Left ventricle myocardium superior (tissue), 1 donor: ENCODE measurements at places on chromosomes 6 and 20.
A peak's percentile ranks its signal among the peaks of the same experiment; 100 is the strongest.

DNA sequence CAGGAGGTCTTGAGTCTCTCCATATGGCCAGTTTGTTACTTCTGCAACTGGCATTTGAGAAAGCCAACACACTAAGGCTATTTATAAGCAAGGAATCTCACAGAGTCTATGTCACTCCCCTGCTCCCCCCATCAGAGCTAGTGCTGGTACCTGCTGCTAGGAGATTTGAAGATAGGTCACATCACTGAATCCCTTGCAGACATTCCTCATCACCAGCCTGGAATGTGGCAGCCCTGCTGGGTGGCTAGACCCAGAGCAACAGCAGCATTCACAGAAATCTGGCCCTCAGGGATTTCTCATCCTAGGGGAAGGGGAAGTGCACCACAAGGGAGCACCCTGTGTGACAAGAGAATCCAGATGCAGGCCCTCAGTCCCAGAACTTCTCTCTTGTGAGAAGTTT lies 672.1 kb downstream of the HACE1 start:
- no peak for DNase-seq

- DNase-seq = no peak
These were observed 71.4 kb downstream of the GJA10 start for GRCh38 chr6:89965441-89966227.

DNA sequence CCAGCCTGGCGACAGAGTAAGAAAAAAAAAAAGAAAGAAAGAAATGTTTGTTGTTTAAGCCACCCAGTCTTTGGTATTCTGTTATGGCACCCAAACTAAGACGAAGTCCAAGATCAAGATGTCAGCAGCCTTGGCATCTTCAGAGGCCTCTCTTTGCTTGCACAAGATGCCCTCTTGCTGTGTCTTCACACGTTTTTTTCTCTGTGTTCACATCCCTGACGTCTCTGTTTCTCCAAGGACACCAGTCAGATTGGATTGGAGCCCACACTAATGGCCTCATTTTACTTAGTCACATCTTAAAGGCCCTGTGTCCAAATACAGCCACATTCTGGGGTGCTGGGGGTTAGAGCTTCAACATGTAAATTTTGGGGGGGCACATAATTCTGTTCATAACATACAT lies 380.9 kb downstream of the GJA1 start:
- DNase-seq = no peak

DNA sequence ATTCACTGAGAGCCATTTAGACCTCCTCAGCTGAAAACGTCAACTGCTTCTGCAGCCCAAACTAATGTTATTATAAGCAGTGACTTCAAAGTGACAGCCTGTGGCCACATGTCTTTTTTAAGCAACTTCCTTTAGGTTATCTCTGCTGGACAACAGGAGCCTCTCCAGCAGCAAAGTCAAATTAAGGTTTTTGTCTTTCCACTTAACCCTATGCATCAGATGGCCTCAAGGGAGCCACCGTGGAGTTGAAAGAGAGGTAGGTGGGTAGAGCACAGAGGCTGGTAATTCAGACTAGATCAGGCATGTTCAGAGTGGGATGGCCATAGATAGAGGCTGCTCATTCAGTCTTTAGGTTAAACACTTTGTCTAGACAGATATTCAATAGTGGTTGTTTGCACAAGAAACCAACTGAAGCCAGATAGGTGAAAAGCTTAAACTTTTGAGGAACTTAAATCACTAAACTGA lies 300.6 kb upstream of the ECI2 start:
- DNase-seq = no peak

DNA sequence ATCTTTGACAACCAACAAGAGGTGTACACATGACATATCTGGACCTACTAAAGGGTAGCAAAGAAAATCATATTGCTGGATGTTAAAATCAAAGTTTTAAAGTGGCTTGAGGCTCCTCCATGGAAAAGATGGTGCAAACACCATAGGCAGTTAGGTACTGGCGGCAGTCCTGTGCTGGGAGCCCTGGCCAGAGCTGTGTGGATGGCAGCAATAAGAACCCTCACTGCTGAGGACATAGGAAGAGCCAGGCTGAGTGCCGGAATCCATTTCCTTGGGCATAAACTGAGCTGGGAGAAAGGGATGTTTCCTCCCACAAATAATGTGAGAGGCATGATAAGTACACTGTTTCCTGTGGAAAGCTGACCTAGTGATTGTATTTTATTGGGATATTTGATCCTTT lies 89.9 kb downstream of the ARID1B start:
- no peak for DNase-seq

DNA sequence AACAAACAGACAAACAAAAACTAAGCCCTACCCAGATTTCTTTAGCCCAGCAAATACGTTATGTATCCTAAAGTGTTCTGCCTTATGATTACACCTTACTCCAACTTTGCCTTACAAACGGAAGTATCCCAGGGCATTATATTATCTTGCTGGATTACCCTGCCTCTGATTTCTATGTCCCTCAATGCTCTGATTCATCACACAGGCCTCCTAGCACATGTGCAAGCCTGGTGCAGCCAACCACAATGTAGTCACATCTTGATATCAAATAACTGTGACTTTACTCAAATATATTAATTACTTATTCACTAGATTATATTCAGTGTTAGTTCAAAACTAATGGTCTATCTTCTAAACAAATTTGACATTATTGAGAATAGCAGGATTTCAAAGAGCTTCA lies 598.6 kb downstream of the TBC1D32 start:
- DNase-seq = no peak

- DNase-seq = no peak
These were observed 150.5 kb downstream of the DNAH8 start for GRCh38 chr6:38865521-38866174.

DNA sequence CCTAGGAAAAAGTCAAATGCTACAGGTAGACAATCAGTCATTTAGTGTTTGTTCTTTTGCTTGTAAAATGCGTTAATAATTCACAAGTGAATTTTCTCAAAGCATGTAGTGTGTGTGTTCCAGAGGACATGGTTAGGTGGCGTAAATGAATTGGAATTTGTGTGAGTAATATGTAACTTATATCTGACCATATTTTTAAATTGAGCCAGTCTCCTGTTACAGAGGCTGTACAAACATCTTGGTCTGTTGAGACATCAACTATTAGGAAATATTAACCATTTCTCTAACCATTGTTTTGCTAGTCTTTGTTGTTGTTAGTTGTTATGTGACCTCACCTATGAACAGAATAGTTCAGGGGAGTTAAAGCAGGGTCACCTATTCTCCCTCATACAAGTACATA lies 22.7 kb downstream of the MCM8 start:
- DNase-seq = no peak

GRCh38 chr6:127402890-127403617 lies 56.1 kb downstream of the KIAA0408 start:
- DNase-seq = no peak

DNA sequence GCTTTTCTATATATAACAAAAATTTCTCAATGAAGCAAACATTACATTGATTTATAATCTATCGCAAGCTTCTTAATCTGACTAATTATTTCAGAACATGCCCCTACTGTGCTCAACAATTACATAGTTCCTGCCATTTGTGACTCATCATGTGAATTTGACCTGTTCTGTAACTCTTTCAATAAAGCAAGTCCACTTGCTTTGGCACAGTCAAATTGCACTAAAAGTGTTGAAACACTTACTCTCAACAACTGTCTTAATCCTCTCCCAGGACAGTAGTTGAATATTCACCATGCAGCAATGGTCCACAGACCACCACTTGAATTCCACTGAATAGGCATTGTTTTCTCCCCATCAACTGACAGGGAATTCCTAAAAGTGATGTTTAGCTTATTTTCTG lies 67.7 kb upstream of the SPTLC3 start:
- DNase-seq = no peak

- no peak for DNase-seq
These were observed 503.6 kb downstream of the PTPRT start for GRCh38 chr20:42686057-42686456.

DNA sequence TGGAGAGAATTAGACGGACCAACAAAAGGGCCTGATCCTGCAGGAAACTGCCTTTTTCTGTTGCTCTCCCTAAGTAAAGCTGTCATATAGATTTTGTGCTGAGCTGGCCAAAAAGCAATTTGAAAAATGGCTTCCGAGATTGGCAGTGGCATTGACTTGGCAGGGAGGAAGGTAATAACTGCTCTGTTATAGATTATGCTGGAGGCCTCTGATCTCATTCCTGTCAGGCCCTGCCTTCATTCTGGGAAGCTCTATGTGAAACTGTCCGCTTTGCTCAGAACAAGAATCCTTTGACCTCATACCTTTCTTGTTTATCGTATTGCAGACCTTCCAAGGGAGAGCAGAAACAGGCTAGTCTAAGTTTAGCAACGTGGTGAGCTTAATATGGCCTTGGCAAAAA lies 234.4 kb downstream of the PHACTR1 start:
- DNase-seq = no peak

DNA sequence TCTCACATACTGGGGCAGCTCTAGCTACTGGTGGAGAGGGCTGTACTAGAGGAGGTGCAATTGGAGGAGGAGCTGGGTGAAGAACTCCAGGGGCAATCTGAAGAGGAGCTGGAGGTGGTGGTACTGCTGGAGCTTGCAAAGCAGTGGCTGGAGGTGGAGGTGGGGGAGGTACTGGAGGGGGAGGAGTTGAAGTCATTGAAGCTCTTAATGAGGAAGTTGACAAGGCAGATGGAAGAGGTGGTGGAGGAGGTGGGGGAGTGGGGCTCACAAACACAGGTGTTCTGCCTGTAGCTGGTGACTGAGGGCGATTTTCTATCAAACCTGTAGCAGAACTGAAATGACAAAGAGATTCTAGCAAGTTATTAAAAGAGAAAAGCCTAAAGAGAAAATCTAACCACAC lies 77.6 kb downstream of the WASF1 start:
- no peak for DNase-seq

GRCh38 chr20:35947489-35947888 lies 6.8 kb downstream of the SCAND1 start:
- DNase-seq = no peak

GRCh38 chr20:5482791-5483190 lies 166.0 kb upstream of the PROKR2 start:
- no peak for DNase-seq

GRCh38 chr6:43077981-43078511 lies 1.9 kb downstream of the PTK7 start:
- DNase-seq = no peak

- DNase-seq = no peak
These were observed 21.7 kb upstream of the SSTR4 start for GRCh38 chr20:23013429-23013828.

GRCh38 chr6:22042706-22043105 lies 254.1 kb downstream of the PRL start:
- peak; percentile 39 for DNase-seq

DNA sequence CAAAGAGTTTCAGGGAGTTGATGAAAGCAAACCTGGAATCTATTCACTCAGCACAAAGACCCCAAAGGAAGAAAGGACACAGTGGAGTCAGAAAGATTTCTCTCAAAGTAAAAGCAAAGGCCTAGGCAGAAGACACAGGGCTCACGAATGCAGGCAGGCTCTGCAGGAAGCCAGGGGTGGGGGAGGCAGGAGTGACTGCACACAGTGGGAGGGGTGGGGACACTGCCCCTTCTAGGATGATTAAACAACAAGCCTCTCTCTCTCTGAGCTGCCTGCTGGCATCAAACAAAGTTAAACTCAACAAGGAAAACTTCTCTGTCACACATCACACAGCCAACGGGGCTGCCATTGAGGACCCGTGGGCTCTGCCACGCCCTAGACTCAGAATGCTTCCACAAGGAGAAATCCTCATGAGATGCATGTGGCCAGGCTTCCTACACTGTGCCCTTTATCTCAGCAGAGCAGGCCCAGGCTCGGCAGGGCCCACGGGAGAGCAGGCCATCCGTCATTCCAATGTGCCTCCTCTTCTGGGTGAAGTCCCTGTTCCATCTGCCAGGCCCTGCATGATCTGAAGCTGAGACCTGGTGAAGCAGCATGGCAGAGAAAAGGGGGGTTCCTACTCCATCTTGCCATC lies 70.1 kb downstream of the RAMACL start:
- no peak for DNase-seq

GRCh38 chr6:30329331-30329730 lies 2.6 kb downstream of the TRIM39 start:
- DNase-seq = no peak

DNA sequence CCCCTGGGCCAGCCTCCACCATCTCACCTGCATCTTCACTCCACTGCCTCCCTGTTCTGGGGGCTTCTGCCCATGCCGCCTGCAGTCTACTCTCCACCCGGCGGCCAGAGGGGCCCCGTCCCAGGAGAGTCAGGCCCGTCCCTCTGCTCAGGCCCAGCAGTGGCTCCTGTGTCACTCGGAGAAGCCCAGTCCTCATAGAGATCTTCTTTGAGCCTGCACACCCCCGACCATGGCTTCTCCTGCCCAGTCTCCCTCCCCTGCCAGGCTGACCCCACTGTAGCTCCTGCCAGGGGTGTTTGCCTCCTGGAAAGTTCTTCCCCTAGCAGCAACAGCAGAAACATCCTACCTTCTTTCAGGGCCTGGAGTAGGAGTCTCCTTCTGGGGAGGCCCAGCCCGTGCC lies 22.2 kb upstream of the NOL4L start:
- DNase-seq = no peak
